ENCODE measurements at places on chromosomes 4 and X. TPM values are rescaled to one million over a fixed set of nuclear protein-coding genes. Genes with fewer than 3 reads are reported as not detected.
A peak's percentile ranks its signal among the peaks of the same experiment; 100 is the strongest.

DNA sequence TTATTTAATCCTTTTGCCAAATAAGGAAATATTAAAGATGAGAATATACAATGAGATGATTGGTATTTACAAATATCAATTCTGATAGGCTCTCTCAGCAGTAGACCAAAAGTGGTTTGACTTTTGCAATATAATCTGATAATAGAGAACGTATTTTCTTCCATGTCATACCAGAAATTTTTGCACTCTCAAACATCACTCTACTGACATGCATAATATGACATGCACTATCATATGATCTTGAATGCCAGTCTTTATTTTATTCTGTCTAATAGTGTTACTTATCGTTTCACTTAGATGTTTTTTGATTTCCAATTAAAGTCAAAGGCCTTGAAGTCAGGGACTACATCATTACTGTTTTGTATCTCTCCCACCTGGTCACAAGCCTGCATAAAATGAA is 259.2 kb downstream of the PCDH7 start:
- DNase-seq = no peak

DNA sequence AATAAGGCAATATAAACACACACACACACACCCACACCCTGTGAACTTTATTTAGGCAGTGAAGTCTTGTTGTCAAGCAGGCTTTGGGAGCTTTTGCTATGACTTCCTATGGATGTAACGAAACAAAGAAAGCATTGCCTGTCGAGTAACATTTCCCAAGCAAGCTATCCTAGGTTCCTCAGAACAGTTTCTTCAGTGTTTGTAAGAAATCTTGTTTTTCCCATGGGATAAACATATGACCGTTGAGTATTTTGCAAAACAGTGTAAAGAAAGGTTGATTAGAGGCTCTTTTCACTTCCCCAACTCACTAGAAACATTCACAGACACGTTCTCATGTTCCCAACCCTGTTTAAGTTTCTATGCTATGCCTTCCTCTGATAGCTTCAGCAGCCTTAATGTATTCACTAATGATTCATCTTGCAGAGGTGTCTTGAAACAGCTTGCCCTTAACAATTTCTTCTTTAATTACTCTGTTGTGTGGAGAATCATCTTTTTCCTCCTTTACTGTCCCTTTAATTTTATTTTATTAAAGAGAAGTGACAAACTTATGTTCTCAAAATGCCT is 1947.1 kb upstream of the TENM3 start:
- no peak for DNase-seq

Gene MMGT1
- 21.0 TPM for total RNA-seq

DNA sequence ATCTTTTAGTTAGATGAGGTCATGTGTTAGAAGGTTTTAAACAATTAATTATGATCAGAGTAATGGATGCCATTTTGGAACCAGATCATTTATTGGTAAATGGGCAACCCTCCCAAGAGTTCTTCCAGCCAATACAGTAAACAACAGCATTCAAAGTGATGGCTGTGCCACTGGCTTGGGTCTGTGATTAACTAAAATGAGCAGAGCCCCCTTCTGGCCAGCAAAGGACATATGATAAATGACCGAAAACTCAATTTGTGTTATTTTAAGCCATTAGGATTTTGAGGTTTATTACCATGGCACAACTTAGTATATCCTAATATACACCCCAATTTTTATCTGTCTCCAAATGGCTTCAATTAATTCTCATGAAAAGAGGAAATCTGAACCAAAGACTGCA is 90.8 kb upstream of the NPFFR2 start:
- DNase-seq = peak; percentile 39

Gene LINC00632
- total RNA-seq = under 0.01 TPM

DNA sequence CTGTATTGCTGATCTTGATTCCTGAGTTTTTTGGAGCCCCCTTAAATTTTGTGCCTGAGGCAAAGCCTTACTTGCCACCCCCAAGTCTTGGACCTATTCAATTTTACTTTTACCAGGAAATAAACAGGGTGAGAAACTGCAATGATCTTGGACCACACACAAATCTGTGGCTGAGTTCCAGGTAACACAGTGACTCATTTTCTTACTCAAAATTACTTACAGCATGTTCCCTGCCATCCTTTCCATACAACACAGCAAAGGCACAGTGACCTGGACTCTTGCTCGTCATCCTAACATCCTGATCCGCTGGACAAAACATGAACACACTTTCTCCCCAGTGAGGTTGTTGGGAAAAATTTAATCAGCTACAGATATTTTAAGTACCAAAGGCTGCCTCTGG is 60.7 kb upstream of the S100G start:
- peak; percentile 70 for DNase-seq

DNA sequence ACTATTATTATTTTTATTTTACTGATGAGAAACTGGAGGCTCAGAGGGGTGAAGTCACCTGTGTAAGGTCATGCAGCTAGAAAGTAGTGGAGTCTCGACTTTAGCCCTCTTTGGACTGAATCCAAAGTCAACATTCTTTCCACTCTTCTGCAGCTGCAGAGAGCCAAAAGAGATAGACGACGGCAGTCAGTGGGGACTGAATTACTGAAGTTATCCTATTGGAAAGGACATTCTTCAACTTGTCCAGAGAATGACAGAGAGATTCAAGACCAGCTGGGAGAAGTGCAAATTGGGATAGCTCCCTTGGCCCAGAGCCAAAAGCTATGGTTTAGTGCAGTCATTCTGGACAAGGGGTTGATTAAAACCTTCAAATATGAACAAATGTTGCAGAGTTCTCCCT is 42.5 kb downstream of the VGLL1 start:
- no peak for DNase-seq

GRCh38 chr4:52729586-52729985 is 21.6 kb downstream of the ERVMER34-1 start:
- no peak for DNase-seq

DNA sequence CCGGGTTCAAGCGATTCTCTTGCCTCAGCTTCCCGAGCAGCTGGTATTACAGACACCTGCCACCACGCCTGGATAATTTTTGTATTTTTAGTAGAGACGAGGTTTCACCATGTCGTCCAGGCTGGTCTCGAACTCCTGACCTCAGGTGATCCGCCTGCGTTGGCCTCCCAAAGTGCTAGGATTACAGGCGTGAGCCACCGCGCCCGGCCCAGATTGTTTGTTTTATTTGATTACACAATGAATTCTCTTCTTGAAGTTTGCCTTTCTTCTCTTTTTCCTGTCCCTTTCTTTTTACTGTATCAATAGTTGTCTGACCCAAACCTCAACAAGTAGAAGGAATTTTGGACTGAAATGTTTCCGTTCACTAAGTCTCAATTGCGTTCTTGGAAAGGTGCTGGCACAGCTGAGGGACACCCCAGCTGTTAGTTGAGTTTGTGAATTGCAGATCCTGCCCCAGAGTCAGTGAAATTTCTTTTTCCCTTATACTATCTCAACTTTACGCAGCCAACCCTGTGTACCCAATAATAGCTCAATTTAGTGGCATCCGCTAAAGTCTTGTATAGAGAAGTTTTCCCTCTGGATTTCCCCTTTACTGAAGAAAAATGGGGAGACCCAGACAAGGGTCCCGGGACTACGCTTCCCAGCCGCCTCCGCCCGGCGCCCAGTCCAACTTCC is 639 bp upstream of the MTM1 start:
- no peak for DNase-seq

DNA sequence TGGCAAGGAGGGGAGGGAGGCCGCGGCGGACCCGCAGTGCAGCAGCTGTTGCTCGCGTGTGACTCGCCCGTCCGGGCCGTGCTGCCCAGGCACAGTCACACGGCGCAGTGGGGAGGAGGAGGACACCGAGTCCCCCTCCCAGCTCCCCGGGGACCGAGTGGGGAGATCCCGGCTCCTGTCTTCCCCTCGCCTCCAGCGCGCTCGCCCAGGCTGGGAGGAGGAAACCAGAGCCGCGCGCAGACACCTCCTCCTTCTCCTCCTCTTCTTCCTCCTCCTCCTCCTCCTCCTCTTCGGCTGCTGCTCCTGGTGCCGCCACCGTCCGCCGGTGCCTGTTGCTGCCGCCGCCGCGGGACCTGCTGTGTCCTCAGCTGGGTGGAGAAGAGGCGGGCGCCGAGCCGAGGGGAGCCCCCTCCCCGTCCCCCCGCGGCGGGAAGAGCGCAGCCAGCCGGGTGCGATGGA is at the start of gene TBC1D1:
TSS of gene TBC1D1 (plus strand) at position 284 of the 459 bp plus-strand sequence. CDS start 11,012 bp downstream, outside the sequence.
- no peak for DNase-seq

GRCh38 chrX:149515954-149516602 is 11.0 kb upstream of the IDS start:
- no peak for DNase-seq

Gene PLAC1
- not detected for total RNA-seq
